ENCODE measurements at places on chromosomes 12 and 14. TPM values are rescaled to one million over a fixed set of nuclear protein-coding genes. Genes with fewer than 3 reads are reported as not detected.

DCN gene
- total RNA-seq: 108 TPM

- DNase-seq: no peak
Observed at GRCh38 chr12:20446836-20447235, 78.5 kb downstream of the PDE3A start.

GRCh38 chr14:100401792-100402191 lies 78.7 kb downstream of the SLC25A47 start:
- DNase-seq: no peak

RNASE1 gene
- 21.4 TPM for total RNA-seq

DNA sequence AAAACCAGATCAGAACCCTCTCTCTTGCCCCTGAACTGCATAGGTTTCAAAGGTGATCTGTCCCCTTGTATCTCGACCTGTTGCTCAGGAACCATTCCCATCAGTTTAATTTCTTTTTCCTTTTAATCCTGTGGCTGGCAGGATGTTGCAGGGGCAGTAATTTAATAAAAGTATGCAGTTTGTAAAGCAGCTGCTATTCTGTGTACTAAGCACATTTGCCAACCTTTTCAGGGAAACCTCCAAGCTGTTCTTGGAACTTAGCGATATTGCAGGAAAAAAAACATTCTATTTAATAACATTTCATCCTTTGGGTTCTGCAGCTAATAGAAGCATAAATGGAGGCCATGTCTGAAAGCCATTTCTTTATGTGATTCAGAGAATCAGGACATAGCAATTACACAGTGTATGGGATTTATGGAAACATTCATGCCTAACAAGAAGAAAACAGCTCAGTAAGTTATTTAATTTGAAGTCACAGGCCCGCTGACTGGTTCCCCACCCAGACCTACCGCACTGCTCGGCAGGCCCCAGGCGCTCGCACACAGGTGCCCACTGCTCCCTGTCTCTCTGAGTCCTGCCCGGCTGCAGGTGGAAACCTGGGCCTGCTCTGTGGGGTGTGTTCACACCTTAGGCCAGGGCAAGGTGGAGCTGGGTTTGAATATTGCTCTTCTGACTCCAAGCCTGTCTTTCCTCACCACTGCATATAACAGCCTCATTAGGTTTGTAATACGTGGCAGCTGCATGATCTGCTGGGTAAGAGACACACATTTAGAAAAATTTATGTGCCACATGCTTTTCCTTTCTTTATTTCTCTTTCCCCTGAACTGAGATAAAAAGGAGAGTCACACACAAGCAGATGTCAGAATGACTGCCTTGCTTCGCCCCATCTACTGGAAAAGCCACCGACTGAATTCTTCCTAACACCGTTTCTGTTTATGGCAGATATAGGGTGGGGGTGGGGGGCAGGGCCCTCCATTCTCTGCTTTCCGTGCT lies 119.7 kb downstream of the SLC25A47 start:
- no peak for DNase-seq

- no peak for DNase-seq
Observed at GRCh38 chr12:6662602-6662905, 365 bp downstream of the ING4 start.

GRCh38 chr14:48954446-48954845 lies 631.7 kb downstream of the RPS29 start:
- no peak for DNase-seq

- DNase-seq: no peak
Observed at GRCh38 chr12:109126784-109127183, 10.4 kb downstream of the ACACB start.

IL31 gene
- not detected for total RNA-seq

ADGRD1 gene
- total RNA-seq: 11.6 TPM

DNA sequence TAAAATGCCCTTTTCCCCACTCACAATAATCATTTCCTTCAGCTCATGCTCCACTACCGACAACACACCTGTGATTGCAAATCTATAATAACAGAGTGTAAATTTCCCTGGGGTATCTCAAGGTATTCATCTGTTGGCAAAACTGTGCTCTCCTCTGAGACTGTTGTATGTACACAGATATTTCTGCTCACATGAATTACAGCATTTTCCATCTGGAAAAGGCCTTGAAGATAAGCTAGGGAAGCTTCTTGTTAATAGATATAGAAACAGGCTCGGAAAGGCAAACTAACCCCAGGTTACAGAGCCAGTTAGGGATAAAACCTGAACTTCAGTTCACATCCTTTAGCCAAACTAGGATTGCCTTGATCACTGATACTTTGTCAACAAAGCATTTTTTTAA lies 210.4 kb upstream of the KRR1 start:
- no peak for DNase-seq

NEDD1 gene
- total RNA-seq: 3.1 TPM

GRCh38 chr12:52232674-52233461 lies at the start of gene KRT7:
TSS of gene KRT7 (plus strand) at chr12:52233243. CDS start at chr12:52233297, 54 bp downstream.
- DNase-seq: no peak

DNA sequence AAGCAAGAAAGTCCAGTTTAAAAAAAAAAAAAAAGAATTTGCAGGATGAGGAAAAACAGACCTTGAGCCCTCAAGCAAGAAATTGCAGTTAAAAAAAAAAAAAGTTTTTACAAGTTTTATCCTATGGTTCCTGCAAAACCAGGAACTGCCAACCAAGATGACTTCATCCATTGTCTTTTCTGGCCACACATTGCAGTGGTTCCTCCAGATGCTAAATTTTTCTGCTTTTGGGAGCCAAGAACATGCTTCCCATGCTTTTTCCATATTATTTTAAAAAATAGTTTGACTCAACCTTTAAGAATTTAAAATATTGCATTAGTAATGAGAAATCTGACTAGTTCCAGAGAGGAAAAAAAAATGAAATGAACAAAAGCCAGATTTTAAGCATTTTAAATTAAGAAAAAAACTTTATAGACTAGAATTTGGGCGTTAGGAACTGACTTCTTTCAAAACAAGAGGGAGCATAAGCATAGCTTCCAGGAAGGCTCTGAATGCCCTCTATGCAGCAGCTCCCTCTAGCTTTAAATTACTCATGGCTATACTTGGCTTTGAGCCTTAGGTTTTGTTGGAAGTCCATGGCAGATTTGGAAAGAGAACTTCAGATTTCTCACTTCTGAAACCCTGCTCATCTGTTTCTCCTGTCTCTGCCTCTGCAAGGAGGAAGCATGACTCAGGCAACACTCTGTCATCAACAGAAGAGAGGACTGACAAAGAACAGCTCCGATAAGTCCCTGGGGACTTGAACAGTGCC lies 124.5 kb downstream of the GPR65 start:
- no peak for DNase-seq

DNA sequence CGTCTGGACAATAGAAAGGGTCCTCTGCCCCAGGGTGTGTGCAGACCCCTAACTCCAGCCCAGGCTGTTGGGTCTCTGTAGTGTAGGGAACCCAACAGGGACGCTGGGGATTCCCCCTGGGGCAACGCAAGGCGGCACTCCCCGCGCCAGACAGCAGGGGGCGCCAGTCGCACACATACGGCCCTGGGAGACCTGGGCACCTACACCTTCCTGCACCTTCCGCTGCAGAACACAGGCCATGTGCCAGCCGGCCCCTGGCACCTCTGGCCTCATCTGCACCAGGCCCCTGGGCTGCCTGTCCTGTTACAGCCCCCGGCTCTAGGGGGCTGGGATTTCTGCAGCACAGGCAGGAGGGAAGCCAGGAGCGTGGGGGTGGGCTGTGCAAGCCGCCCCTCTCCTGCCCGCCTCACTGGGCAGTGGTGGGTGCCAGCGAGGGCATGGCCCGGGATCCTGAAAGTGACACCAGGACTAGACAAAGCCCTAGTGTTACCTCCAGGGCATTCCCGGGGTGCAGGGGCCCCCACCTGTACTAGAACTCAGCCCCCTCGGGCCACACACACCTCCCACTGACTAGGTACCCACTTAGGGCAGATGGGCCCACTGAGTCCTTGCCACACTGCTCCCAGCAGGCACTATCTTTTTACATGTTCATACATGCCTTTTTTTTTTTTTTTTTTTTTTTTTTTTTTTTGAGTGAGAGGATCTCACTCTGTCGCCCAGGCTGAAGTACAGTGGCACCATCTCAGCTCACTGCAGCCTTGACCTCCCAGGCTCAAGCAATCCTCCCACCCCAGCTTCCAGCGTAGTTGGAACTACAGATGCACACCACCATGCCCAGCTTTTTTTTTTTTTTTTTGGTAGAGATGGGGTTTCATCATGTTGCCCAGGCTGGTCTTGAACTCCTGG lies 37.5 kb downstream of the CCNK start:
- DNase-seq: peak; percentile 89

DNA sequence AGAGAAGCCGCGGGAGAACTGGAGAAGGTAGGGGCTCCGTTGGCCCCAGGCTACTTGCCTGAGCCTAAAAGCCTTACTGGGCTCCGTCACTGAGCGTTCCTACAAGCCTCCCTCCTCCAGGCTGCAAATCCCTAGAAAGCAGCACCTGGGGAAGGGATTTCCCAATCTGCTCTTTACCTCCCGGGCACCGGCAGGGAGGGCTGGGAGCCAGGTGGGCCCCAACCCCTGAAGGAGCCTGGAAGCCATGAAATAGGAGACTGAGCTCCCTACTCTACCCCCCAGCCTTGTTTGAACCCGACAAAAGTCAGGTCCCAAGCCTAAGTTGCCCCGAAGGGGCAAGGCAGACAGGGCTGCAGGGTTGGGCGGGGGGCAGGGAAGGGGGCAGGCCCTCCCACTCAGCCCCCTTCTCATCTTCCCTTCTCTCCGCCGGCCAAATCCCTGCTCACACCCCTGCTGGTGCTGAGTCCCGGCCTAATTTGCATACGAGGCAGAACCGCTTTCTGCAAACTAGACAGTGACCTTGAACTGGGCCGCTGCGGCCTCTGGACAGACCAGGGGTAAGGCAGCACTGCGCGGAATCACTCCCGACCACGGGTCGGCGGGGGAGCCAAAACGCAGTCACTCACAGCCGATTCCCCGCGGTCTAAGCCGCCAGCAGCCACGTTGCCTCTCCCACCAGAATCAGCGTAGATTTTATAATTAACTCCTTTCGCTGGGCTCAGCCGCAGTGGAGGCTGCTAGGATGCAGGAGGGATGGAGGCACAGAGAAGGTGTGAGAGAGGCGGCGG lies 3.7 kb upstream of the HOXC12 start:
- no peak for DNase-seq

CLEC6A gene
- not detected for total RNA-seq

DNA sequence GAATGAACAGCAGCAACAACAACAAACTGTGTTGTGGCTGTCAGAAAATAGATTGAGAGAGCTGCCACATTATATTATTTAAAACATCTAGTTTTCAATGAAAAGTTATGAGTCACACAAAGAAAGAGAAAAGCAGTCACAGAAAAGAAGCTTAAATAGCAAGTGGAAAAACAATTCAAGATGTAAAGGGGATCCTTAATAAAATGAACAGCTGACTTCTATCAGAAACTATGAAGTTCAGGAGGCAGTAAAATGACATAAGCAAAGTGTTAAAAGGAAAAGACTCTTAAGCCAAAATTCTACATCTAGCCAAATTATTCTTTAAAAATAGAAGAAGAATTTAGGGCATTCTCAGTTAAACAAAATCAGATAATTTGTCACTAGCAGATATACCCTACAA lies 5.6 kb downstream of the CLEC14A start:
- no peak for DNase-seq

- no peak for DNase-seq
Observed at GRCh38 chr12:46107591-46107990, 117.2 kb upstream of the SCAF11 start.

- no peak for DNase-seq
Observed at GRCh38 chr14:38505221-38505972, 249.5 kb upstream of the CLEC14A start.

DNA sequence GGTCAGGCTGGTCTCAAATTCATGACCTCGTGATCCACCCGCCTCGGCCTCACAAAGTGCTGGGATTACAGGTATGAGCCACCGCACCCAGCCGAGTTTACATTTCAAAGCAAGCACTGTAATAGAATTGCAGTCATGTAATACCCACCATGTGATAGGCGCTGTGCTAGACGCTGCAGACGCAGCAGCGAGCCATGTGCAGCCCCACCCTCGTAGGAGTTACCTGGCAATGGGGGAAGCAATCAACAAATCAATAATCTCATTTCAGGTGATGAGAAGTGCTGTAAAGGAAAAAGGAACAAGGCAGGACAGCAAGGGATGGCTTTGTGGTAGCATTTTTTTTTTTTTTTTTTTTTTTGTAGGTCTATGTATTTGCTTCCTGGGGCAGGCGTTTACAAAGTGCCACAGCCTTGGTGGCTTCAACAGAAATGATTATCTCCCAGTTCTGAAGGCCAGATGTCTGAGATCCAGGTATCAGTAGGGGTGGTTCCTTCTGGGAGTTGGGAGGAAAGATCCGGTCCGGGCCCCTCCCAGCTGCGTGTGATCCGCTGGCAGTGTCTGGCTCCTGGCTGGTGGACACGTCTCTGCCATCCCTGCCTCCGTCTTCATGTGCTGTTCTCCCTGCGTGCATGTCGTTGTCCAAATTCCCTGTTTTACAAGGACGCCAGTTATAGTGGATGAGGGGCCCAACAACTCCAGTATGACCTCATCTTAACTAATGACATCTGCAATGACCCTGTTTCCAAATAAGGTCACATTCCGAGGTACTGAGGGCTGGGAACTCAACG lies 72.8 kb downstream of the TNFAIP2 start:
- no peak for DNase-seq

GRCh38 chr14:23306412-23307145 lies at the start of gene BCL2L2:
TSS of gene BCL2L2 (plus strand) at chr14:23306833. CDS start at chr14:23307768, 935 bp downstream.
- peak; percentile 92 for DNase-seq

OVCH1 gene
- not detected for total RNA-seq

MGAT4C gene
- total RNA-seq: not detected

GRCh38 chr14:61403411-61403810 lies 82.0 kb downstream of the PRKCH start:
- DNase-seq: no peak

DNA sequence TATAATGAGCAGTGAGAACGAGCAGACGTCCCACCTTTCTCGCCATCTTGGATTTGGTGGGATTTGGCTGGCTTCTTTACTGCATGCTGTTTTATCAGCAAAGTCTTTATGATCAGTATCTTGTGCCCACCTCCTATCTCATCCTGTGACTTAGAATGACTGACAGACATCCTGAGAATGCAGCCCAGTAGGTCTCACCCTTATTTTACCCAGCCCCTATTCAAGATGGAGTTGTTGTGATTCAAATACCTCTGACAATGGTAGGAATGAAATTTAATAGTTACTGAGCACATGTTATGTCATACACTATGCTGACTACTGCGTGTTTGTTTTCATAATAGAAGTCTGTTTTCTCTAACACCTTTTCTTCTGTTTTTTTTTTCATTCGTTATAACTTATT lies 1.9 kb downstream of the TMTC3 start:
- no peak for DNase-seq

GRCh38 chr14:93654599-93654998 lies 133.7 kb downstream of the PRIMA1 start:
- no peak for DNase-seq

- DNase-seq: no peak
Observed at GRCh38 chr12:94148739-94149118, 352 bp downstream of the PLXNC1 start.

Measured in left lobe of liver (tissue), 2 donors.